Mucosa of gallbladder (tissue), 1 donor: ENCODE measurements at places on chromosomes 4 and X.

DNA sequence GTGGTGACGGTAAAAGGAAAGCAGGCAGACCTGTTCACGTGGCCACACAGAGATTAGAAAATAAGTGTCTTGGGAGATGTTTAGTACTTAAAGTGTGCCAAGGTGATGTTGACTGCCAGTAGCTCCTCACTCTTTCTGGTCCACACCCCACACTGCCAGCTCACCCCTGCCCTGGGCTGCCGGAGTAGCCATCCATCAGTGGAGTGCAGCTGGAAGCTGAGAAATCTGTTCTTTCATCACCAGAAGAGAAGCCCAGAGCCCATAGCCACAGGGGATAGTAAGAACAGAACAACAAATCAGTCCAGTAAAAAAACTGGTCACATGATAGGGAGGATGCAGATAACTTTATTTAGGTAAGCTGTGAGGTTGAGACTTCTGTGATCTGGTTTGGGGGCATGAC, 64.1 kb downstream of the WWC2 start:
- DNase-seq = no peak

DNA sequence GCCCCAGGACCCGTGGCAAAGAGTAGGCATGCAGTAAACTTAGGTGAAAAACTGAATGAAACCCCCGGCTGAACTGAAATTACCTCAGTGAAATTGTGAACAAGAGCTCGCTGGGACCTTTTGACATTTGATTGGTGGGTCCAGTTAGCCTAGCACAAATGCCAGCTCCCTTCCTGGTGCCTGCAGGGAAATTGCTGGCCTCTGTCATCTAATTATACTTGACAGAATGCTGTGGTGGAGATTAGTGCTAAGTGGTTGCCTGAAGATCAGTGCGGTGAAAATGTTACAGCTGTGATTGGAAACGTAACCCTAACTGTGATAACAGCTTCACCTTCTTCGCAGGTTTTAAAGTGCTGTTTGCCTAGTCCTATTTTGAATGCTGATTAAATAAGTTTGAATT, 43.0 kb downstream of the ADD1 start:
- DNase-seq = no peak

DNA sequence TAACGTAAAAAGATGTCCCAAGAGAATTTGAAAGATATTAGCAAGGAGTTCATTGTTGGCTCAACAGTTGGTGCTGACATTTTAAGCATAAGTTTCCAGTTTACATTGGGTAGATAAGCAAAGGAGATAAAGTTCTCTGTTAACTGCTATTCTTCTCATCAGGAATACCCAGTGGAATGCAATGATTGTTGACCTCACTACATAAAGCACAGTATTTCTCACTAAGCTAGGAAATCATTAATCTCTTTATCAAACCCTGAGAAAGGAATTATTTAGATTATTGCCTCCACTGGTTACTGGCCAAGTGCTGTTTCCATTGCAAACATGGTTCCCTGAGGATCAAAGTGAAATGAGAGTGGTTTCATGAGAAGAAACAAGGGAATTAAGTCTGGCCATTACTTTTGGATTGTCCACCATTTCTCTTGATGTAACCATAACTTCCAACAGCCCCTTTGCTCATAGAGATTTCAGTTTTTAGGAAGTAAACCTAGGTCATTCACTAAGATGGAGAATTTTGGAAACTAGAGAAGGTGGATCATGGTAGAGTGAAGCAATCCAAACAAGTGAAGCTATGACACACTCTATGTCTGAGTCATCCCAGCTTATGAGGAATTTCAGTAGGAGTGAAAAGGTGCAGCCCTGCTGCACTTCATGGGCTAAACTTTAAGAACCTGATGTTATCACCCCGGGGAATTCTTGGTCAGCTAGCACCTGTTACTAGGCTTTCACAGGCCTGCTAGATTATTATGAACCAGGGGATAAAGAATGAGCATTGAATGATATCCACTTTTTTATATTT, 163.4 kb downstream of the AREG start:
- DNase-seq = no peak

DNA sequence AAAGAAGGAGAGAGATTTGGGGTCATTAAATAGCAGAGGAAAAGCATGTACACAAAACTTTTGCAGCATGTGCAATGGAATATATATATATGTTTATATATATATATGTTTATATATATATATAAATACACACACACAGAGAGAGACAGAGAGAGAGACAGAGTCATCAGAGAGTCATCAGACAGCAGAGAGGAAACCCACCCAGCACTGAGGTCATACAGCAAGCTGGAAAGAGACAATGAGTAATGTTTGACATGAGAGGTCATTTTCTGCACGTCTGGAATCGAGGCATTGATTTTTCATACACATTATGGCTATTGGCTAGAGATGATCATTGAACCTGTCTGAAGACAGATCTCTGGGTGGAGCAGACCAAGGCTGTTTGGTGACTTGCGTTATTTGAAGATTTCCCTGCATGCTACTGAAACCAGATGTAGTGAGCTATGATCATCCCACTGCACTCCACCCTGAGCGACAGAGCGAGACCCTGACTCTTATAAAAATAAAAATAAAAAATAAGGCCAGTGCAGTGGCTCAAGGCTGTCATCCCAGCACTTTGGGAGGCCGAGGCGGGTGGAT, 48.8 kb upstream of the SHOX start:
- no peak for DNase-seq

DNA sequence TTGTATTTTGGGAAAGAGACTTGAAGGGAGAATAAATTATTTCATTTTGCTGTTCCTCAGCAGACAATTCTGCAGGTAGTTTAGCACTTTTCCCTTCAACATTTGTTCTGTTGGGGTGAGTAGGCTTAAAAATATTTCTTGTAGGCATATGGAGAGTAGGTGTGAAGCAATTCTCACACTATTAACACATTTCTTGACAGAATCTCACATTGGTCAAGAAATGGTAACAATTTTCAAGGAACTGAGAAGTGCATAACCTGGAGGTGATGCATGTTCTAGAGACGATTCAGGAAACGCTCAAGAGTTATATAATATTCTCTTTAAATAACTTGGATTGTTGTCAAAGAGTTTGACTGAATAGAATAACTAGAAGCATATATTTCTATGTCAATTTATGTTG, 658.2 kb downstream of the STIM2 start:
- no peak for DNase-seq

GRCh38 chr4:164169591-164169990, 584.3 kb upstream of the SMIM31 start:
- DNase-seq = no peak

- no peak for DNase-seq
Measured at GRCh38 chrX:107935664-107936433, 46.3 kb downstream of the TEX13B start.

DNA sequence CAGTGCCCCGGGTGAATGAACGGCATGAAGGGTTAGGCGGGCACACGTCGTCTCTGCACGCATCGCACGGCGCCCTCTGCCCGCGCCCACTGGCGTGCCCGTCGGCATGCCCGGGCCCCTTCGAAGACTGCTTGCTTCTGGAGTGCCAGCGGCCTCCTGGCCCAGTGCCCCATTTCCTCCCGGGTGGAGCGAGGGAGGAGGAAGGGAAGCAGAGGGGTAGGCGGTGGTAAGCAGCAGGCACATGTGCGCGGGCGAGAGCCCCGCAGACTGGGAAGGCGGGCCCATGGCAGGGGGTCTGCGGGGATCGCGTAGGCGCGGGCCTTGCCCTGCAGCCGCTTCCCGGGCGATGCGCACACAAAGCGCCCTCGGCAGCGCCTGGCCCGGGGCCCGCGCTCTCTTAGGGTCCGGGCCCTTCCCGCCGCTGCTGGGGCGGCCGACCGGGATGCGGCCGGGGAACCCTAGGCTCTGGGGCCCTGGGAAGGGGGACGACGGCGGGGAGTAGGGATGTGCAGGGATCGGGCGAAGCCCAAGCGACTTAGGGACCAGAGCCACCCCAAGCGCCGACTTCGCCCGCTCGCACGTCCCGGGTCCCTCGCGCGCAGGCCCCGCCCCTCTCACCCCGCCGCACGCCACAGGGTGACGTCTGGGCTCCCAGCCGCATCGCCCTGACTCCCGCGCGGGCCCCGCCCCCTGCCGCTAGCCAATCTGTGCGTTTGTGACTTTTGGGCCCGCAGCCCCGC, 866 bp upstream of the EMD start:
- peak; percentile 62 for DNase-seq

- DNase-seq = no peak
Measured at GRCh38 chr4:107247738-107248137, 211.6 kb upstream of the DKK2 start.

DNA sequence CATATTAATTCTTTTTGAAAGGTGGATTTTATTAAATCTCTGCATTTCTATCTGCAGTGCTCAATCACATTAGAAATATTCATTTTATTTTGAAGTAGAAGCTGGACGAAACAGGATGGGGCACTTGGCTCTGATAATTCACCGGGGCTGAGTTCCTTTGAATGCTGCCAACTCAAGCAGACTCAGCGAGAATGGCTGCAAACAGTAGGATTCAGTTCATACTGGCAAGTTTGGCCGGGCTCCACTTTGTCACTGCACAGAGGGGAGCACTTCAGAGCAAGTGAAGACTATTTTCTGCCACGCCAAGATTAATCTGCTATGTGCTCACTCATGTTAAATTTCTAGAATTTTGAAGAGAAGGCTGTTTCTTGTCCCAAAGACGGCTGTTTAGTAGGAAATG, 30.7 kb upstream of the KLHL8 start:
- DNase-seq = no peak

GRCh38 chrX:38661561-38661960, 100.2 kb downstream of the TSPAN7 start:
- DNase-seq = no peak

DNA sequence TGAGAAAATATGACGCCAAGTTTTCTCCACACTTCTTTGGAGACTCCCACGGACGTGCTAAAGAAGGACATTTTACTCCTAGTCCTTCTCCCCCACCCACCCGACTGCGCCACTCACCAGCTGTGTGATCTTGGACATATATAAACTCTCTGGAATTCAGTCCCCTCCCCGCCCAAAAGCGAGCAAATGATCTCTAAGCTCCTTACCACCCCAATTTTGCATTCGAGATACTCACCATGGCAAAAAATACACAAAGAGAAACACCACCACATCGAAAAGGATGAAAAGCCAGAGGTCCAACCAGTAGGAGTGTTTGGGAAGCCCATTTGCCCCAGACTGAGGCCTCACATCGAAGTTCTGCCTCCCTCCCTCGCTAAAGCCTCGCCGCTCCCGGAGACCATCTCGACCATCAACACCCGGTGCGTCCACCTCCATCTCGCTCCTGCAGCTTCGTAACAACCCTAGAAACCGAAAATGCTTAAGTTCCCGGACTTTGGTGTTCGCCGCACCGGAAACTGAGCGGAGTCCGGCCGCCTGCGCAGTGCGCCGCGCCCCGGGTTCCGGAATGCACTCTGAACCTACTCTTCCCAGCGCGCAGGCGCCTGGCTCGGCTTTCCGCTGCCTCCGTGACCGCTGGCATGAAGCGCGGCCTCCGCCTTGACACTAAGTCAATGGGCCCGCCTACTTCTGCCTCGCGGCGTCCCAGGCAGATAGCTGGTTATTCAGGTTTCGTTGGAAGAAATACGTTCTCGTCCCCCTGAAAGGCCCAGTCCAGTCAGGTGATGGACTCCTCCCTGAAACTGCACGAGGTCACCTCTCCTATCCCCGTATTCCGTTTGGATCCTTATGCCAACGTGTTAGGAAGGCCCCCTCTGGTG, 21.6 kb downstream of the FABP2 start:
- peak; percentile 97 for DNase-seq

- no peak for DNase-seq
Measured at GRCh38 chr4:122285285-122285684, 93.5 kb upstream of the ADAD1 start.

DNA sequence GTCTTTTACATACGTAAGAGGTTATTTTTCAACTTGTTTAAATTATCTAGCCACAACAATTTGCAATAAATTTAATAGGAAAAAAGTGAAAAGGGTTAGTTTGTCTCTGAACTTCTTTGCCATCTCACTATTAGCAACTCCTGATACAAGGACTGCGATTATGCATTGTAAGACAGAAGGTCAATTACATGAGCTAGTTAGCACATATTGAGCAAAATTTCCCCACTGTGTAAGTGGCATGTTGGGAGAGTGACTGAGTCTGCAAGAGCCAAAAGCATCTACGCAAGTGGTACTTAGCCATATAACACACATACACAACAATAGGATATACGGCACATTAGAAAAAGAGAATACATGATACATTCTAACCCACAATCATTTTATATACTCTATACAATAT, 927.2 kb downstream of the STPG2 start:
- DNase-seq = no peak

DNA sequence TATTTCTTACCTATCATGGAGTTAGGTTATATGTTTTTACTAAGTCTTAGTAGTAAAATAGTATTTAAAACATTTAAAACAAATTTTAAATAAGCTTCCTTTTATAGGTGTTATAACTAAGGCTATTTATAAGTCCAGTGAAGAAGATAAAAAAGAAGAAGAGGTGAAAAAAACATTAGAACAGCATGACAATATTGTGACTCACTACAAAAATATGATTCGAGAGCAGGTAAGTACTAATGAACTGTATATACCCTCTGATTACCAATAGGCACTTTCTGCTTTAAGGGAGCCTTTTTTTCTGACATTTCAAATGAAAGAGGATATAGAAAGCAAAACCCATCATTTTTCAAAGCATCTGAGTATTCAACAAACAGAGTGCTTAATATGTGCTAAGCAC, 76.6 kb downstream of the USO1 start:
- no peak for DNase-seq

DNA sequence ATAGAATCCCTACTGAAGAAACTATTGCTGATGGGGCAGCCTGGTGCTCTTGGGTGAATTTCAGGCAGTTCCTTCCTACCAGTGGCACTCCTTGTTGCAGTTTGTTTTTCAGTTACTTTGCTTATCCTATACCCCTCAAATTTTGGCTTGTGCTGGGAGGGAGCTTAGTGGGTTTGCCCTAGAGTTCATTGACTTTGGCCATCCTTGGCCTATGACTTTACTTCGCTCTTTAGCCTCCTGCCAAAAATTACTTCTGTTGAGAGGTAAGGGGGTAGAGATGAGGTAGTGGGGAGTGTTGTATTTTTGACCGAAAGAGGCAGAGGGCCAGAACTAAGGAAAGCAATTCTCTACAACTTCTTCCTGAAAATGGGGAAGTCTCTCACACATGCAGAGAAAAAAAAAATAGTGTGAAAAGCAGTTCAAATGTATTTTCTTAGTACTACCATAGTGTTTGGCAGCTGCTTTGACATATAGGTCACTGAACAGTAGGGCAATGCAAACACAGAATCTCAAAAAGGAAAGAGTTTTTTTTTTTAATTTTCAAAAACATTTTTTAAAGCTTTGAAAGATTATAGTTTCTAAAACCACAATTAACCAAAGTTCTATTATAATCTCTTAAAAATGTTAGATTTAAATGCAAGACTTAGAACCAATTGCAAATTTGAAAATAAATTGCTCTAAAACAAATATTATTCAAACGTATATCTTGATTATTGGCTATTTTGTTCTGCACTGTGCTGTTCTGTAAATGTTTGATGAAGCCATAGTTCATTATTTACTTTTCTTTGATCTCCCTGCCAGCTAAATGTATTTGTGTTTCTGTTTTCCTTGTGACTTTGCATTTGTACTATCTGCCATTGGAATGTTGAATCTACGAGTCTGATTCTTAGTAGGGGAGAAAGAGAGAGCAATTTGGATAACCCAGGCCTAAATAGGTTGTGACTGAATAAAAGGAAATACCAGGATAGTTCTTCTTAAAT, 73.6 kb downstream of the DCK start:
- no peak for DNase-seq
